SJSA1 (cell line): ENCODE measurements at places on chromosomes 4 and X. TPM values are rescaled to one million over a fixed set of nuclear protein-coding genes. Genes with fewer than 3 reads are reported as not detected.

VCX3A gene
- total RNA-seq, result not detected in 2 replicates

RLIM gene
- total RNA-seq, result 36.2 and 49.7 TPM in 2 replicates

- no peak overlapping the region for H3K27ac ChIP-seq
- peak; percentile 42 for DNase-seq
- peaks cover 7% of the 10 kb centered on the region for H3K4me1 ChIP-seq
- H3K36me3 ChIP-seq, result no peaks in the 10 kb centered on the region
These were observed 12.8 kb downstream of the GYG2 start for GRCh38 chrX:2841537-2841936.

- DNase-seq, result no peak
- H3K27me3 ChIP-seq, result no peaks in the 10 kb centered on the region
- no peaks in the 10 kb centered on the region for H3K4me1 ChIP-seq
- no peaks in the 10 kb centered on the region for H3K36me3 ChIP-seq
- no peak overlapping the region for H3K4me3 ChIP-seq
- H3K27ac ChIP-seq, result no peak overlapping the region
These were observed 3.6 kb downstream of the DCAF4L1 start for GRCh38 chr4:41985151-41985550.

DNA sequence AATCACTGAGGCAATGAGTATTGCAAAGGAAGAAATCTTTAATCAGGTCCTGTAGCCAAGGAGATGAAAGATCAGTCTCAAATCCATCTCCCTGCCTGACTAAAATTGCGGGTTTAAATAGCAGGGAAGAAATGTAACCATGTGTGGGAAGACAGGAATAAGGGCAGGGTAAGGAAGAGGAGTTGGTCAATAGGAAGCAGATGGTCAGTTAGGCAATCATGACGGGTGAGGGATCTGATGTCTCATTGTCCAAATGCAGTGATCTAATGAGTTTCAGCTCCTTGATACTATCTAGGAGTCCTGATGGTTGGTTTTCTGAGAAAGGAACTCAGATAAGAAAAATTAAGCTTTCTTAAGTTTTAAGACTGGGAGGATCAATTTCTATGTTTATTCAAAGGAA is 200.8 kb downstream of the SPATA18 start:
- DNase-seq, result no peak
- H3K36me3 ChIP-seq, result no peaks in the 10 kb centered on the region
- no peak overlapping the region for H3K4me3 ChIP-seq
- no peak overlapping the region for H3K27ac ChIP-seq
- no peaks in the 10 kb centered on the region for H3K4me1 ChIP-seq
- H3K27me3 ChIP-seq, result no peaks in the 10 kb centered on the region
